ENCODE measurements at places on chromosomes 1 and 21. TPM values are rescaled to one million over a fixed set of nuclear protein-coding genes. Genes with fewer than 3 reads are reported as not detected.

Gene FCN3
- not detected for total RNA-seq

Gene TCEA3
- total RNA-seq, result 0.91 TPM

Gene GCLM
- total RNA-seq, result 15.9 TPM

Gene ZC3H11A
- 83.1 TPM for total RNA-seq
